ENCODE measurements at places on chromosomes 12 and 14. TPM values are rescaled to one million over a fixed set of nuclear protein-coding genes. Genes with fewer than 3 reads are reported as not detected.

Gene SMCO3
- not detected for total RNA-seq

Gene TRIM9
- total RNA-seq = 1.2 TPM

DNA sequence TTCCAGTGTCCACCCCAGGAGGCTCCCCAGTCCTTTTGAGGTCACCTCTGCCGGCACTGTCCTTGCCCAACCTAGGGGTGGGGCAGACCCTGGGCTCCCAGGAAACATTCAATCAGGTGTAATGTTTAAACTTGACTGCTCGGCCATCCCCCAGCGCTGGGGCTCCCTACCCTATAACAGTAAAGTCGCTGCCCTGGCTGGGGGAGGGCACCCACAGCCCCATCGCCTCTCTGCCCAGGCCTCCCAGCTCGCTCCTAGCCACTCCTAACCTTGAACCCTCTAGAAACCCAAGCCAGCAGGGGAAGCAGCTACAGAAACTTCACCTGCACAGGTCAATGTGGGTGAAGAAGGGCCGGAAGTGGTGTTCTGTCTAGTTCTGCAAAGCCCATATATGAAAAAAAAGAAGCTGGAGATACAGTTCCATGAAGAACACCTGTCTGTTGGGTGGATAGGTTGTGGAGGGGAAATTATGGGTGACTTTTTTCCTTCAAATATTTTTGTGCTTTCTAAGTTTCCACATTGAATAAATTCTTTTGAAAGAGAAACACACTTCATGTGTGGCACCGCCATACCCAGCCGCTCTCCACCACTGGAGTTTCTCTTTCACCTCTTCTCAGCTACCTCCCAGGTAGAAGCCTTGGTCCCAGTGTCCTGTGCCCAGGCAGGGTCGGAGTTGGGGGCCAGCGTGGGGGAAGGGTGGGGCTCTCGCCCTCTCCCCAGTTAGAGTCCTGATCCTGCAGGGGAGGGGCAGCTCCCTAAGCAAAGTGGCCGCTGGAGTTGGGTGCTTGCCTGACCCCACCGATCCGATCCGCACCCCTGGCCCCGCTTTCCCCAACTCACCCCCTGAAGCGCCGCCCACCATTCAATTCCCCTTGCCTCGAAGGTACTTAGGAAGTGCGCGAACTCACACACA lies 1.1 kb downstream of the CLMN start:
- no peak for DNase-seq

DNA sequence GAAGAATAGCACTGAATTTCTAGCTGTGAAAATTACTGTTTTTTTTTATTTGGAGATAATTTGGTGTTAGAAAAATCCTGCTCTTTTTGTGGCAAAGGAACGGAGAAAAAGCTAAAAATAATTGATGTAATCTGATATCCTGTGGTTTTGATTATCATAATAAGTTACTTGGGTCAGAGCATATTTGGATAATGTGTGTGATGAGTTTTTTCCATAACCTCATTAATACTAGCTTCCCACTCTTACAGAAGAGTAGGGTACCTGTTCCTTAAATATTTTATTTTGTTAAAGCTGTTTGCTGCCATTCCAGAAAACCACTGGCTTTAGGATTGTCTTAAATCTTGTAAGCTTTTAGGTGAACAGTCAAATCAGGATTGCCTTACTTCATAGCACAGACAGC lies 4.7 kb downstream of the PSMC6 start:
- DNase-seq = no peak

- DNase-seq = no peak
Measured at GRCh38 chr12:123940627-123940966, 32.0 kb downstream of the CCDC92 start.

Gene SPTB
- total RNA-seq = 0.54 TPM

GRCh38 chr14:71566276-71566675 lies 366.0 kb upstream of the RGS6 start:
- no peak for DNase-seq
